ENCODE measurements at places on chromosomes 3 and 15.

DNA sequence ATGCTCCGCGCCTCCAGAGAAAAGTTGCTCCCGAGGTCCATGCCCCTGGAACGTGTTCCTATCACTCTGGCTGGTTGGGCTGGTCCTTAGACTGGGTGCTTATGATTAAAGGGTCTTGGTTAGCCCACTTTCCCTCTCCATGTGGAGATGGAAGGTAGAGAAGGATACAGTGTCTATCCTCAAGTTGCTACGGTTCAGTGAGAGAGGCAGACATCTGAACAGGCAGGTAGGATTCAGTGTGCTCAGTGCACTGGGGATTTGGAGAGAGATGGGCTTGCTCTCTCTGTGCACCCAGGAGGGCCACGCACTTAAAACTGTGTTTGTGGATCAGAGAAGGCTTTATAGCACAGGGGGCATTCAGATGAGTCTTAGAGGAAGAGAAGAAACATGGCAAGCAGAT is 63.0 kb downstream of the RPL39L start:
- DNase-seq = no peak

DNA sequence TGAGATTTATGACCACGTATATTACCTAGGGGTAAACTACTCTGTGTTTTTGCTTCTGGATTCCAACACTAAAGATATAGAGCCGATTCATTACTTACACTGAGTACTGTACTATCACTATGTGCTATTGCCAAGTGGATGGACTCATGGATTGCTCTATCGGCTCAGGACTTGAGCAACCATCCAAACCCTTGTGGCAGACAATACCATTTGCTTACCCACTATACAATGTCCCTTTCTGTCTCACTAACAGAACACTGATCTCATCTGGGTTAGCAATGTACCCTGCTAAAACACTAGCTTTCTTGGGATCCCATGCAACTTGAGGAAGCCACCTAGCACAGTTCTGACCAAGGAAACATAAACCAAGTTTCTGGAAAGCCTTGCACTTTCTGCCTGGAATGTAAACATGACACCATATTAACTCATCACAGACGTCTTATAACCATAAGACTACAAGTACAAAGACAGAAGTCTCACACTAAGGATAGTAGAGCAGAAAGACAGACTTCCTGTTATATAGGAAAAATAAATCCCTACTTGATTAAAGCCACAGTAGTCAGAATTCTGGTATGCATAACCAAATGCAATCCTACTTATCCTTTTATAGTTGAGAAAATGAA is 38.6 kb downstream of the HACD2 start:
- DNase-seq = no peak

GRCh38 chr3:112531358-112531781 is 30.4 kb downstream of the ATG3 start:
- no peak for DNase-seq

DNA sequence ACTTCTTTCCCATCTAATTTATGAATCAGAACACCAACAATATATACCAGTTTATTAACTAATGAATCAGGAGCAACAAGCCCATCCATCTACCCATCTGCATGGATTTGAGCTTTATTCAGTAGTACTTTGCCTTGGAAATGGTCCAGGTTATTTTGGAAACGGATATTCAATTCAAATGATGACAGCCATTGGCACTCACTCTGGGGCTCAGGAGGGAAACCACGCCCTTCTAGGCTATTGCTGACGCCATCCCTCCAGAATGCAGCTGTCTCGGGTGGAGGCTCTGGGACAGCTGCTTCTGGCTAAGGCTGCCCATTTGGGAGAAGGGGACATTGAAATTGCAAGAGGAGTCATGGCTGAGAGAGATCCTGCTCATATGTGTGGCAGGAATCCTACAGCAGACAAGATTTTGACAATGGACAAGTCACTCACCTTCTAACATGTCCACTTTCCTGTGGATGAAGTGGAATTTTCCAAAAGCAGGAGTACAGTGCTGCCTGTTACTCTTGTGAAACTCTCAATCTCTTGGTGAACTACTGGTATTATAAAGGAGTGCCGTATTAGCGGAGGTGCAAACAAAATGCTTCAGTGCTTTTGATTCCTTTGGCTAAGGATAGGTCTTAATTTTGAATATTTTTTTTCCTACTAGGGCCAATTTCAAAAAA is 29.3 kb upstream of the TRAK1 start:
- DNase-seq = peak; percentile 94

DNA sequence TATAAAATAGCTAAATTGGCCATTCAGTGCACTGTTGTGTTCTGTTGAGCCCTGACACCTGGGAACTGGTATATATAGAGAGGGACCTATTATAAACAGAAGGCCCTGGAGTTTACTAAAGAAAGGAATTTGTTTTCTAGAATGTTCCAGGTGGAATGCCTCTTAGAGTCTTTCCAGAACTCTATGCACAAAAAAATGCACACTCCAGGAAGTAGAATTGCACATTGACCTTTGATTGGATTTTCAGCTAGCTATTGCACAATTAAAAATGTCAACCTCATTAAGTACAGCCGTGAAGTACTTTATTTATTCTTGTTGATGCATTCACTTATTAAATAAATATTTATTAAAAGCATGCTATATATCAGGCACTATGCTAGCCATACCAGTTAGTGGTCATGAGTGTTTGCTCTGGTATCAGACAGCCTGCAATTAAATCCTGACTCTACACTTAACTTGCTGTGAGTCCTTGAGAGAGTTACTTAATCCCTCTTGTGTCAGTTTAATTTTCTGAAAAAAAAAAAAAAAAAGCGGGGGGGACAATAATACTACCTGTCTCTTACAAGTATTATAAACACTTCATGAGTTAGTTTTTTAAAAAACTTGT is 40.8 kb downstream of the NDUFB4 start:
- no peak for DNase-seq

- no peak for DNase-seq
Measured at GRCh38 chr3:94758751-94759150, 695.9 kb downstream of the NSUN3 start.

- no peak for DNase-seq
Measured at GRCh38 chr3:41274944-41275668, 75.8 kb downstream of the CTNNB1 start.

DNA sequence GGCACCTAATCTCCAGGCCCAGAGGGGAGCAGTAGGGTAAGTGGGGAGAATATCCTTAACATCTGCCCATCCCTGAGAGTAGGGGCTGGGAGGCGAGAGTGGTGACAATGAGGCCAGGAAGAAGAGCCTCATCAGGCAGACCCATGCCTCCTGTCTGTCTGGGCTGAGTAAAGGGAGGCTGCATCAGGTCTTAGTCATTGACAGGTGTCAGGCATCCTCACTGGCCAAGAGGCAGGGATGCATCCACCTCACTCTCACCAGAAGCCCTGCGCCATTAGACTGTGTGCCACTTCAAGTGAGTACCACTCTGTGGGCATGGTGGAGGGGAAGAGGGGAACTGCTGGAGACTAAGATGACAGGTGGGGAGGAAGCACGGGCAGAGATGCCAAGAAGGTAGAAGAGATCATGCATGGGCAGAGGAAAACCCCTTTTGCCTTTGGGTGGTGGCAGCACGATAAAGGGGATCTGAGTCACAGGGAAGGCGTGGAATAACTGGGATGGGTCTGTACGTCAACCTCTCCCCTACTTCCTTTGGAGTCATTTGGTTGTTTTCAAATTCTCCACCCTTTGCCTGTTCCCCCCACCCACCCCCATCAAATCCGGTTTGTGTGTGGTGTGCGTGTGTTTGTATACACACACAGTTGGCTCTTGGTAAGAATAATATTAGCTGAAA is 14.1 kb downstream of the ANAPC13 start:
- DNase-seq = no peak

DNA sequence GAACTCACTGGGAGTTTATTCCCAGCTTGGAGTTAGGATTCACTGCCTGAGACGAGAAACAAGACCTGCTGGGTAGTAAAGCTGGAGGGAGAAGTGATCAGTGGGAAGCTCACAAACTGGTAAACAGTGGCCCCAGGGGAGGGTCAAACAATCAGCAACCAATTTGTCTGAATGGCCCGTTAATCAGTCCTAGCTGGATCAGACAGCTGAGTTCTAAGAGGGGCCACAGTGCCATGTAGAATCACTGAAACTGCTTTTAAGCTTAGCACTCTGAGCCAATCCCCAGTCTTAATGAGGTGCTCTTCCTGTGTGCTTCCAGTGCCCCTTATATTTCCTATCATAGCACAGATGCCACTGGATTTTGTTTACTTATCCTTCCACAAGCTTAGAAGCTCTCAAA is 591.7 kb downstream of the RSL24D1 start:
- no peak for DNase-seq

DNA sequence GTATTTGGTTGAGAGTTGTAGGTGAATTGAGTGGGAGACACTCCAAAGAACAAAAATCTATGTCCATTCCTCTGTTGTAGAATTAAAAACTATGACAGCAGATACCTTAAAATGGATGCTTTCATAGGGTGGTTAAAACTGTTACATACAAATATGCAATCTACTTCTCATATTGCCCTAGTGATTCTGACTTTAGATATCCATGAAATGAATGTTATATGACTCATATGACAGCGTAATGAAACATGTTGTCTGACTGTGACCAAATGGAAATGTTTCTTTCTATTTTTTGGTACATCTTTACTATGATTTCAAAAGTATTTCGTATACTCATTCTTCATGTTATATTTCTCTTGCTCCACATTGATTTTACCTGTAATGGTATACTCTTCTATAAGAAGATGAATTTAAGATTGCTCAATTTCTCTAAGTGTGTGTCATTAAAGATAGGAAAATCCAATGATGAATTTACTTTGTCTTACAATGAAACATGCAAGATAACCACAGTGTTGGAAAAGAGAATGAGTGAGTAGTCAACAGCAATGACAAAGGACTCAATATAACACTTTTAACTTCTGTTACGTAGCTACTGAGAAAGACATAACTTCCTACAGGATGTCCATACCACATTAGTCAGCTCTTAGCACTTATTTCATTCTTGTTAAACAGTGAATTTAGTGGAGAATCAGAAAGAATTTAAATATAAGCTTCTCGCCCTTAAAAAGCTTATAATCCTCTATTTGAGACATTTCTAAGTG is 79.3 kb upstream of the LSAMP start:
- DNase-seq = no peak

GRCh38 chr3:66539466-66539989 is 38.7 kb upstream of the LRIG1 start:
- DNase-seq = no peak

DNA sequence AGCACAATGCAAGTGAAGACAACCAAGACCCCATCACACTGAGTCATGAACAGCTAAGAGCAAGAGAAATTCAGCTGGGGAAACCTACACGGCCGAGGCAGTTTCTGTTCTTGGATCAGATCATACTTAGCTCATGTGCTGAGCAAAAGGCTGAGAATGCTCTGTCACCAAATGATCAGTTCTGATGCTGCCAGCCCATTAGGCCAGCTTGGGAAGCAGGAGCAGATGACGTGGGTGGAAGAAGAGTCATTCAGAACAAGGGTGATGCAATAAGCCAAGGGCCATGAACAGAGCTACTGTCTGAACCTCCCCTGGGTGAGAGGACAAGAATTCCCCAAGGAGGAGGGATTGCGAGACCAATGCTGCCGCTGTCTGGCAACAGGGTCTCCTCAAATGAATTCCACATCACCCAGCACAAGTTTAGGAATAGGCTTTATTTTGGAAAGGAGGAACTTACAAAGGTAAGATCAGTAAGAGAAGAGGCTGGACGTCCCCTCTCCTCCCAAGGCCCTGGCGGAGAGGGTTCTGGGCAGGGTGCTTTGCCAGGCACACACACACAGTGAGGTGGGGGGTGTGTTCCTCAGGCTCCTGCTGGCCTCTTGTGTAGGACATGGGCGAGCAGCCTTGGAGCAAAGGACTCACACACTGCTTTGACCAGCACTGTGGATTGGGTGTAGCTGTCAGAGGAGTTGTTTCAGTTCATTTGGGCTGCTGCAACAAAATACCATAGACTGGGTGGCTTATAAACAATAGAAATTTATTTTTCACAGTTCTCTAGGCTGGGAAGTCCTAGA is 65.6 kb upstream of the CTXND1 start:
- DNase-seq = peak; percentile 20

DNA sequence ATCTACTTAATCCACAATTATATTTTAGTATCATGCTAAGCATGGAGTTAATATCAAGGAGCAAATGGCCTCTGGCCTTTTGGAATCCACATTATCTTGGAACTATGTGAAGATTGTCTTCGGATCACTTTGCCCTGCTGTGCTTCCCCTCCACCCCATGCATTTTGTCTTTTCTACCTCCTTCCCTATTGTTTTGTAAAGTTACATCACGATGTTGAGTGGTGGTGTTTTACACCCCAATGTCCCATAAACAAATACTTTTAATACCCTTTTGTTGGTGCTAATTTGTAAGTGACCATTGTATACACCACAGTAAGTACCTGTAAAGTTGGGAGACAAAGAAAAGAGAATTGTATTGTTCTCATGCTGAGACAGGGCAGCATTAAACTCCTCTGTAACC is 258.4 kb upstream of the ZNF717 start:
- DNase-seq = no peak

- DNase-seq = no peak
Measured at GRCh38 chr15:77010857-77011256, 15.9 kb downstream of the PSTPIP1 start.

- no peak for DNase-seq
Measured at GRCh38 chr15:39582286-39582976, 1.6 kb downstream of the THBS1 start.

DNA sequence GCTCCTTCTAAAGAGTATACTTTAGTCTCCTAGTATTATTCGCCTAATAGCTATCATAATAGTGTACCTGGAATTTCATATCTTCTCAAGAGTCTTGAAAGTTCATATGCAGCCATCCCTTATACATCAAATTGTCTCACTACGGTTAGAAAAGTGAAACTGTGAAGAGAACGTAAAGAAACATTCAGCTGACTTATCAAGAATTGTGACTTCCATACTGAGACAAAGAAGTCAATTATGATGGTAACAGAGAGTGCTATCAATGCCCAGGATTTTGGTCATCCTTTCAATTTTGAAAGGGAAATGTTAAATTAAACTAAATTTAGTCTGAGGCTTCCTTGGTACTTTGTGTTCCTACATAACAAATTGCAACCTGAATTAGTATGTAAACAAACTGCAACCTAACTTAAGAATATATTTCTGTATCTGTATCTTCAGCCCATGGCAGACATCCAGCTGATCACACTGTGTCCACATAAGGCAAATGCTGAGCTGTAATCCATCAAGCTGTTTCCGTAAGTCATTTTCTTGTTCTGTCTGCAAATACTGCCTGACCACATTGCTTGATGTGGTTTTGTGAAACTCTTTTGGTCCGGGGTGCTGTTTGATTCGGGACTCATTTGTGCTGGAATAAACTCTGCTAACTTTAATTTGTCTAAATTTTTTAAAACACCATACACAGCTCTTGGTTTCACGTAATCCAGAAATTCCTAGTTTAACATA is 469.6 kb downstream of the SI start:
- no peak for DNase-seq

- no peak for DNase-seq
Measured at GRCh38 chr3:44114142-44114541, 127.5 kb upstream of the TOPAZ1 start.

- DNase-seq = no peak
Measured at GRCh38 chr3:36575241-36575640, 189.1 kb downstream of the DCLK3 start.
